T-cell (primary cell): ENCODE measurements at places on chromosomes 1 and 21. TPM values are rescaled to one million over a fixed set of nuclear protein-coding genes. Genes with fewer than 3 reads are reported as not detected.

Gene CNN3
- 5.4 TPM for total RNA-seq

DNA sequence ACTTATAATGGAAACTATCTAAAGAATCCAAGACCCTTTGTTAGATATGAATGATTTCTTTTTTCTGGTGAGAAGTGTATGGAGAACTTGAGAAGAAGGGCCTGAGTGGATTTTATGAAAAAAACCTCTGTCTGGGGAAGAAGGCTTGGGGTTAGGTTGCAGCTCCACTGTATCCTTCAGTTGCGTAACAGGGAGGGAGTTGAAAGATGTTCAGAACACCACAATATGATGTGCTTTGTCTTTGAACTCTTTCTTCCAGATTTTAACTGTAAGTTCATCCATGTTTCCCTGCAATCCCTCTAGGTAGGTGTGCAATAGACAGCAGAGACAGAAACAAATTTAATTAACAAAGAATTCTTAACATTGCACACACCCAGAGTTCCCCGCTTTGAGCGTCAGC is 125.8 kb upstream of the NFIA start:
- no peak for DNase-seq

DNA sequence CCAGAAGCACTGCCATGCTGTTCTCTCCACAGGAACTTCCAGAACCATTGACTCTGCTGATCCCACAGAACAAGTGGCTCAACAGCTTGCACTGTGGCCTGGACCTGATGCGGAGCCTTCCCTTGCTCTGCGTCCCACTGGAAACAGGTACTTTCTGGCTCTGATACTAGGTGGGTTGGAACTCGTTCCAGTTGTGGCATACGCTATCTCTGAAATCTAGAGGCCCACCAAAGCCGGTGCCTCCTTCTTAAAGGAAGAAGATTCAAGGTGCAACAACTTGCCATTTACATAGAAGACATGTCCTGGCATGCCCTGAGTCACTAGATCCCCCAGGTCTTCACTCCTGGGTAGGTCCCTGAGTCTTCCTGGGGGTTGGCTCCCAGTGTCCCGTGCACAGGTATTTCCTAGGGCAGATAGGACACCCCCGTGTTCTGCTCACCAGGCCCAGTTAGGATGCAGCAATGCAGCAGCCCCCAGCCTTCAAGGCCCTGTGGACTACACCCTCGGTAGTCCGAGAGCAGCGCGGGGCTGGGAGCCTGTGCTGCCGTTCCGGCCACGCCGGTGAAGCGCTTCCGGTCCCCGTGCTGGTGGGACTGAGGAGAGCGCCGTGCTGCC is 10.8 kb upstream of the PCBP3 start:
- no peak for DNase-seq

Gene GNL2
- 52.1 TPM for total RNA-seq

Gene ZBTB17
- 78.7 TPM for total RNA-seq

DNA sequence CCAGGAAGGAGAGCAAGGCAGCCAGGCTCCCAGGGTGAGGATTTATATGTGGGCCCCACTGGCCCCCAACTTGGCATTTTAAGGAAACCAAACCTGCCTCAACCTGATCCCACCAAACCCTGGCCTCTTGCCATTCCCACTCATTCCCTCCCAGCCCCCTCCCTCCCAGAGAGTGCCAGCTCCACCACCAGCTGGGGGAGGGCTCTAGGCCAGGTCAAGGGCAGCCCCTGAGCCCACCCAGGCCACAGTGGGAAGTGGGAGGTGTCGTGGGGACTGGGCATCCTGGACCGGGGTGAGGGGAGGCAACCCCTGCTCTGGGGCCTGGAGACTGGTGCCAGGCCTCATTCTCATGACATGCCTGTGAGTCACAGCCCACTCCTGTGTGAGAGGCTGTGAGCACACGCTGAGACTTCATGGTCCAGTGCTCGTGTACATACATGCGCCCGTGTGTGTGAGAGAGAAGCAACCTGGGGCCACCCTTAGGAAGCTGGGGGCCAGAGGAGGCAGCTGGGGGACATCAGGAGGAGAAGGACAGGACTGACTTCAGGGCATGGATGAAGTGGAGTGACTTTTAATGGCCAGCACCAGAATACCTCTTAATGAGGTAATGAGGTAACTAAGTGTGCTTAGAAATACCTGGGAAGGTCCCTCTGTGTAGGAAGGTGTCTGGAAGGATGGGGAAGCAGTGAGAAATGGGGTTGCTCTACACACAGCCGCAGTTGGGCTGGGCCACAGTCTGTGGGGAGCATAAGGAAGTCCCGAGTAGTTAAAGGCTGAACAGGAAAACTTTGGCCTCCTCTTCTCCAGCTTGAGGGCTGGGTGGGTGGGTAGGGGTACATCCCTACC is at the start of gene S100A2:
Gene S100A2 (minus strand): TSS at position 316 of the 846 bp plus-strand sequence. CDS start 1,967 bp downstream, outside the sequence.
- DNase-seq = no peak

DNA sequence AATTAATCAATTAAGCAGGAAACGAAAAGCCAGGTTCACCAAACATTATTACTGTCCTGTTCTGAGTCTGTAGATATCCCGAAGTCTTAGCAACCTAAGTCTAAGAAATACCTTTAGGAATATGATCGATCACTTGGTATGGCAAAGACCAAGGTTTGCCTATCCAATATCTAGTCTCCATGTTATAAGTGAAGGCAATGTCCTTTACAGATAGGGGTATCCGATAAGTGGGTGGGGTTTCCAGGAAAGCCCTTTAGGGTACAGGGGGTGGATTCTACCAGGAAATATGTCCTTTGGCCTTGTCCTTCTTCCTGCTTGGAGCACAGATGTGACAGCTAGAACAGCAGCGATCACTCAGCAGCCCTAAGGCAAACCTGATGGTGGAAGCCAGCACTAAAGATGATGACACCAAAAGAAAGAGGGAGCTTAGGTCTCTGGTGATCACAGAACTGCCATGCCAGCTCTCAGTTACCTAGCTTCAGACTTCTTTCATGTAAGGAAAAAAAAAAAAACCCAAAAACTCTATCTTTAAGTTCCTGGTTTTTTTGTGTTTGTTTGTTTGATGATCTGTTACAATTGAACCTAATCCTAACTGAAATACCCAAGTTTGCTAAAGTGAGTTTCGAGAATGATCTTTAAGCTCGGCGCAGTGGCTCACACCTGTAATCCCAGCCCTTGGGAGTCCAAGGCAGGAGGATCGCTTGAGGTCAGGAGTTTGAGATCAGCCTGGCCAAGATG is 40.8 kb downstream of the DSTYK start:
- no peak for DNase-seq

Gene KIAA0319L
- total RNA-seq = 60.8 TPM

Gene CYYR1
- not detected for total RNA-seq

DNA sequence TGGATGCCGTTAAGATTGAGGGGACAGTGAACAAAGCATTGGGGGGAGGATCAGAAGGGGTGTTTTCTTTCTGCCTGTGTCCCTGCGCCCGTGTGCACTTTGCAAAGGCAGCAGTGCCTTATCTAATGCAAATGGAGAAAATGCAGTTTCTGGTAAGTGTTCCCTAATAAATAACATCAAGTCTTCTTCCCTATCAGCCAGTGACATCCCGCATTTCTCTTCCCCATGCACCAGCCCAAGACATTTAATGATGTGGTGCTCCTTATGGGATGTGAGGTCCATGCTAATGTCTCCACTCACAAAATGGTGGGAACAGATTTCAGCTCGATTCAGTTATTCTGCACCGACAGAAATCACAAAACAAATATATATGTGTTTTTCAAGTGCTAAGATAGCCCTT is 111.8 kb downstream of the PBX1 start:
- no peak for DNase-seq

Gene CD247
- 414 TPM for total RNA-seq

Gene CFAP141
- total RNA-seq = not detected

GRCh38 chr1:206050655-206051235 is 2.2 kb upstream of the RHEX start:
- DNase-seq = peak; percentile 7

Gene TNFAIP8L2
- 5.9 TPM for total RNA-seq

GRCh38 chr1:218501161-218501560 is 156.0 kb downstream of the TGFB2 start:
- no peak for DNase-seq

Gene COL16A1
- total RNA-seq = not detected

Gene FOXD2
- total RNA-seq = 0.56 TPM

- no peak for DNase-seq
Measured at GRCh38 chr21:33268737-33269441, 2.7 kb downstream of the IL10RB start.

Gene KTI12
- 15.3 TPM for total RNA-seq

Gene FAM167B
- total RNA-seq = 1.0 TPM

GRCh38 chr21:26412885-26413284 is 160.2 kb downstream of the CYYR1 start:
- DNase-seq = no peak

Gene IVL
- total RNA-seq = not detected
